ENCODE measurements at places on chromosomes 6 and 20.

DNA sequence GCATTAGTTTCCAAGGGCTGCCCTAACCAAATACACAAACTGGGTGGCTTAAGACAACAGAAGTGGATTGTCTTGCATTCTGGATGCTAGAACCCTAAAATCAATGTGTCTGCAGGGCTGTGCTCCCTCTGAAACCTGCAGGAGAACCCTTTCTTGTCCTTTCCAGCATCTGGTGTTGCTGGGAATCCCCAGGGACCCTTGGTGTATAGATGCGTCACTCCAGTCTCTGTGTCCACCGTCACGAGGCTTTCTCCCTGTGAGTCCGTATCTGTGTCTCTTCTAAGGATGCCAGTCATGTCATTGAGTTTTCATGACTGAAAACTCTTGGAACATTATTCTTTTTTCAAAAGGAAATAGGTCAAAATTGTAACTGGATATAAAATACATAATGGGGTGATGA is 142.9 kb downstream of the RNASET2 start:
- no peak for DNase-seq

- no peak for DNase-seq
Observed at GRCh38 chr6:166779381-166779780, 152.3 kb upstream of the RPS6KA2 start.

DNA sequence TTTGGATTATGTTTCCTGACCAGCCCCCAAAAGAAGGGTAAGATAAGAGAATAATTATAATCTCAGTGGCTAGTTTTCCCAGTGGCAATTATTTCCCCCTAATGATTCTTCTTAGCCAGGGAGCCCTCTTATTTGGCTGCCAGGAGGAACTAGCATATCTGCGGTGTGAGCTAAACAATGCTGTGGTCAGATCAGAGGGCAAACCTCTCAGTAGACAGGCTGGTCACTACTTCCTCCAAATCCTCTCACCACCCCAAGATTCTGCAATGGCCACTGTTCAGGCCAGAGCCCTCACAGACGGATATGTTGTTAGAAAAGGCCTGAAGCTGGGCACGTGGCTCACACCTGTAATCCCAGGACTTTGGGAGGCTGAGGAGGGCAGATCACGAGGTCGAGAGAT is 273.4 kb upstream of the SASH1 start:
- no peak for DNase-seq

DNA sequence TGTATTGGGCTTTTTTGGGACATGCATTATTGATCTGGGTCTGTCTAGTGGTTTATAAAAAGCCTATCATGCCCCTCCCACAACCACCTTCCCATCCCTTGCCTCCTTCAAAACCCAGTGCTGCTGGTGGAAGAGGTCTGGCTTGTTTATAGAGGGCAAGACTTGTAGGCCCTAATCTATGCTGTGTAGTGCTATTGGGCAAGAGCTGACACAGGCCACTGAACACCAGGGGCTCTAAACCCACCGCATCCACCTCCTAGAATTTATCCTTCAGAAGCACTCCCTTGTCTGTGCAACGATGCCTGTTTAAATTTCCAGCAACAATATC is 30.9 kb downstream of the SULF2 start:
- no peak for DNase-seq
